ENCODE measurements at places on chromosomes 11 and 22.

GRCh38 chr11:84648471-84648870, 978.7 kb downstream of the DLG2 start:
- no peak for DNase-seq

GRCh38 chr11:37134637-37135036, 536.6 kb upstream of the RAG2 start:
- DNase-seq, result no peak

- DNase-seq, result no peak
Observed at GRCh38 chr11:8382436-8383053, 118.9 kb upstream of the LMO1 start.

DNA sequence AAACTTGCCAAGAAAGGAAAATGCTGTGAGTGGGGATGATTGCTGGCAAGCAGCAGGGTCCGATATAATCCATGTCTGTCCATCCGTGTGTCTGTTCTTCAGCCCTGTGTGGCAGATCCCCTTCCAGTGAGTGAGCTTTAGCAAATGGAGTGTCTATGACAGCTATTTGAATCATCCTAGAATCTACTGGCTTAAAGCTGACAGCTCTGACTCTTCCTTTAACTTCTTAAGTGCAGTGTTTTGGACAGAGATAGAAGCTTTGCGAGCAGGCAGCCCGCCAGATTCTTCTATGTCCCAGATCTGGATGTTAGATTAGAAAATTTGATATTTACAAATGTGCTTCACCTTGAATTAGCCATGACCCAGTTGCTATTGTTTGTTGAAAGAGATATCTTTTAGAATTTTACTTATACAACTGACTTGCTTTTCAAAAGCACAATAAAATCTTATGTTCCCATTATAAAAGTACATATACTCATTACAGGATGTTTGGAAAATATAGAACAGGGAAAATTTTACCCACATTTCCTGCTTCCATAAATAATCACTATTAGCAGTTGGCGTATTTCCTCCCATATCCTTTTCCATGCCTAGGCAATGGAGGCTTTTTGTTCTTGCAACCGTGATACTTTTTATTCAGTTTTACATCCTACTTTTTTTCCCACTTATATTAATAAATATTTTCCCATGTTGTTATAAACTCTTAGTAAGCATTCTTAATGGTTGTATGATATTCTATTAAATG, 124.5 kb downstream of the COMMD9 start:
- no peak for DNase-seq

DNA sequence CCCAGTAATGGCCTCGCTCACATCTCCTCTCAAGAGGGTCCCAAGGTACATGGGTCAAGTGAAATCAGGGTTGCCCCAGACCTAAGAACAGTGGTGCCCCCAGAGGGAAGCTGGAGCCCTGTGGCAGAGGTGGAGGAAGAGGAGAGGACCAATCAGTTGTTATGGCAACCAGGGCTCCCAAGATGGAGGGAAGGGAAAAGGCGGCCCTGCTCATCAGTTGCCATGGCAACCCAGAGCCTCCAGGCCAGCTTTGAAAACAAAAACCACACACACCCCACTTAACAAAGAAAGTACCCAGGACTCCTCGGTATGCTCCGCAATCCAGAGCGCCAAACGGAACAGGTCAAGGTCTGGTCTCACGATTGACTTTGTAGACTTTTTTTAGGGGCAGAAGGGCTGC, 53.5 kb upstream of the SLC35C1 start:
- no peak for DNase-seq

GRCh38 chr11:100932474-100933100, 197.0 kb downstream of the PGR start:
- no peak for DNase-seq

GRCh38 chr11:104043142-104043541, 6.7 kb downstream of the DDI1 start:
- no peak for DNase-seq

DNA sequence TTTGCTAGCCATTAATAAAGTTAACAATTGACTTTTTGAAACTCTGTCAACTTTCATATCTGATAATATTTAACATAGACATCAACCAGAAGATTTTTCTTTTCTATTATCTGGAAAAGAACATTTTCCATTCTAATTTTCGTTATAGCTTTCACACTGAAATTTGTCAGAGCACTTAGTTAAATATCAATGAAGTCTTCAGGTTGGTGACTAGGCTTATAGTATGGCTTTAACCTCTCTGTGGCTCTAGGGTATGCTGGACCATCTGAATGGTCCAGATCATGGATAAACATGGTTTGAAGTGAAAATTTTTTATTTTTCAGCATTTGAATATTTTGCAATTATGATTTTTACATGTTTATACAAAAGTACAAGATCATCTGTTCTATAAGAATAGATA, 548.1 kb downstream of the CNTN5 start:
- no peak for DNase-seq

DNA sequence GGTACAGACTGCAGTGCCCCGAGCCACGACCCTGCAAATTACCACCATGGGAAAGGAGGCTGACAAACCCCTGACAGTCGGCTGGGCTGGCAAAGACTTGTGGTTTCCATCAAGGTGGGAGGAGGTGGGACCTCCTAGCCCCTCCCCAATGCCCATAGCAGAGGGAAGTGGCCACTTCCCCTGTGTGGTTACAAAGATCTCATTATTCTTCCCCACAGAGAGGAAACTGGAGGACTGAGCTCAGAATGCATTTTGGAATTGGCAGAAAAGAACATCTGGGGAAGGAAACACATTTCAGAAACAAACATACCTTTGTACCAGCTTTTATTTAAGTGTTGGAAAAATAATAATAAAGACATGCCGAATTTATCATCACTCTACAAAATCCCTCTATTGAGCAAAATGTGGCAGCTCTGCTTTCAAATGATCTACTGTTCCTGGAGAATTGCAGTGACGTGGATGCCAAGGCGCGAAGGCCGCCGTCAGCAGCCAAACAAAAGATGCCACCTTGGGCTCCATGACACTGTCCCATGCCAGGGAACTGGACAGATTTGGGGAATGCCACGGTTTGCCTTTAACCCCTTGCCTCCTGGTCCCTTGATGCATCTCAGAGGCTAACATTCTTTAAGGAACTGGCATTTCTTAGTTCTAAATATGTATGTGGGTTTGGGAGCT, 169.6 kb downstream of the CRYBB2 start:
- no peak for DNase-seq

DNA sequence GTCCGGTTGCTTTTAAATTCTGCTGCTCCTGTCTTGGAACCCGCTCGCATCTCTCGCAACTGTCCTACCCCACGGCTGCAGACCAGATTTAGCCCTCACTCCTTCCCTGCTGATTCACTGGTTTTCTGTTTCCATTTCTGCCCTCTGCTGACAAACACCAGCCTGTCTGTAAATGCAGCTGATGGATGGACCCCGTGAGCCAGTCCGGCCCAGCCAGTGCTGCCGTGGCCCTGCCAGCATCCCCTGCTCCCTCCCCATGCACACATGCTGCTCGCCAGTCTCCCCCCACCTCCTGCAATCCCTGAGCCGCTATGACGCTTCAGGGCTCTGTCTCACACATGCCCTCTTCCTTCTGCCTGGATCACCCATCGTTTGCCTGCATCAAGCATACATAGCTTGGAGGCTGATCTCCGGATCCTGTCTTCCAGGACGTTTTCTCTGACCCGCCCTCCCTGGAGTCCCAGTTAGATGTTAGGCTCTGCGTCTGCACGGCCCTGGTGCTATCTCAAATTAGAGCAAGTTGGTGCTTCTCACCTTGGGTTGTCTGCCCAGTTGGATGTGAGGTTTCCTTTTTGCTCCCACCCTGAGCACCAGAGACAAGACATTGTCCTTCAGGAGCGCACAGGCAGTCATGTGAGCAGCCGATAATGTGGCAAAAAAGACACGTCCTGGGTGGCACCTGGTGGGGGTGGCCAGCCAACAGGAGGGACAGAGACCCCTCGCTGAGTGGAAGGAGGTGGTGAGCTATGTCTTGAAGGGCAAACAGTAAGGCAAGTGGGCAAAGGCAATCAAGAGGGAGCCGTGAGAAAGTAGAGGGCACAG, 4.3 kb upstream of the ACR start:
- no peak for DNase-seq

DNA sequence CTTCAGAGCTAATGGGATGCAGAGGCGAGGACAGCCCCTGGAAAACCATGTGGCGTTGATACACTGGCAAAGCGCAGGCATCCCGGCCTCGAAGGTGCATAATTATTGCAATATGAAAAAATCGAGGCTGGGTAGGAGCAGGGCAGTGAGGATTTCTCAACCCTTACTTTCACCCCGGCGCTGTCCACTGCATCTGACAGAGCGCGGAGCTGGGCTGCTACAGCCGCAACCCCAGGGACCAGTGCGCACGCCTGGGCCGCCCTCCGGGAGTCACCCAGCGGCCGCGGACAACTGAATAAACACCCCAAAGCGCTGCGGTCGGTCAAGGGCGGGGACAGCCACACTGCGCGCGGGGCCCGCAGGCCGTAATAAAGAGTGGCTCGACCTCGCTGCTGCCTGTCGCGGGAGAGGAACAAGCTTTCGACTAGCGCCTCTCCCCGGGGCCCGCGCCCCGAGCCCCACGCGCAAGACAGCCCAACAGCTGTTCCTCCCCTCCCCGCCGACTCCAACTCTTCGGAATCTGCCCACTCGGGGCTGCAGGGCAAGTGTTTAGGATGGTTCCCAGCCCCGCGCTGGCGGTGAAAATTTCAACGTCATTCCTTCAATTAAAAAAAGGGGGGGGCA, 3.6 kb upstream of the WT1 start:
- DNase-seq, result no peak

DNA sequence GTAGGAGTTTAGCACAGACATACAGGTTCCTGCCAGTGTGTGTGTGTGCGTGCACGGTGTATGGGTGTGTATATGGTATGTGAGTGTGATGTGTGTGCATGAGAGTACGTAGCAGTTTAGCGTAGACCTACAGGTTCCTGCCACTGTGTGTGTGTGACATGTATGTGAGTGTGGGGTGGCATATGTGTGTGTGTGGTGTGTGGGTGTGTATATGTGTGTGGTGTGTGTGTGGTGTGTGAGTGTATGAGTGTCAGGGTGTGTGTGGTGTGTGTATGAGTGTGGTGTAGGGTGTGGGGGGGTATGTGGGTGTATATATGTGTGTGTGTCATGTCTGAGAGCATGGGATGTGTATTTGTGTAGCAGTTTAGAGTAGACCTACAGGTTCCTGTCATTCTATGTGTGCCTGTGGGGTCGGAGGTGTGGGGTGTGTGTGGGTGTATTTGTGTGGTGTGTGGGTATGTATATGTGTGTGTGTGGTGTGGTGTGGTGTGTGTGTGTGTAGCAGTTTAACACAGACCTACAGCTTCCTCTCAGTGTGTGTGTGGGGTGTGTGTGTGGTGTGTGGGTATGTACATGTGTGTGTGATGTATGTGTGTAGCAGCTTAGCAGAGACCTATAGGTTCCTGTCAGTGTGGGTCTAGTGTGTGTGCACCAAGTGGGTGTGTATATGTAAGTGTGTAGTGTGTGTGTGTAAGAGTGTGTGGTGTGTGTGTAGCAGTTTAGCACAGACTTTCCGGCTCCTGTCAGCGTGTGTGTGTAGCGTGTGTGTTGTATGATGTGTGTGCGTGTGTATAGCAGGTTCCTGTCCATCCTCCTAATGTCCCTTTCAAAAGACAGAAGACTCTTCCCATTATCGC, 31.8 kb upstream of the TBCEL start:
- no peak for DNase-seq

DNA sequence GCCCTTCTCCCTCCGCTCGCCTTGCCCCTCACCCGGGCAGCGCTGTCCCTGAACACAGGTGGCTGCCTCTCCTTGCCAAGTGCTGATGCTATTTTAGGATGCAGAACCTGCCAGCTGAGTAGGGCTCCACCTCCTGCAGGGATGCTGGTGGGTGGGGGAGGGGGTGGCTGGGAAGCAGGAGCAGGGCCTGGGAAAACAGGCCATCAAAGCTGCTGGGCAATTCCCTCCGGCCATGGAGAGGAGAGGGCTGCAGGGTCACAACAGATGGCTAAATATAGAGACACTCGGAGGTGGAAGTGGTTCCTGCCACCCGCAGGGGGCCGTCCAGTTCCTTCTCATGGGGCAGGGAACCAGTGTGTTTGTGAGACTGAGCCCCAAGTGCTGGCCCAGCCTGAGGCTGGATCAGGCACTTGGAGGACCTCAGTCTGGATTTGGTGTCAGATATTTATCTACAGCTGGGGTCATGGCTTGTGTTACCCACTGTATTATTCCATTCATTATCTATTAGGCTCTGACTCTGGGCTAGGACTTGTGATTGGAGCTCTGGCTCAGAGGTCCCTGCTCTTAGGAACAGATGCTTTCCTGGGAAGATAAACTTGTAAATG, 59.6 kb downstream of the LRRC32 start:
- no peak for DNase-seq

DNA sequence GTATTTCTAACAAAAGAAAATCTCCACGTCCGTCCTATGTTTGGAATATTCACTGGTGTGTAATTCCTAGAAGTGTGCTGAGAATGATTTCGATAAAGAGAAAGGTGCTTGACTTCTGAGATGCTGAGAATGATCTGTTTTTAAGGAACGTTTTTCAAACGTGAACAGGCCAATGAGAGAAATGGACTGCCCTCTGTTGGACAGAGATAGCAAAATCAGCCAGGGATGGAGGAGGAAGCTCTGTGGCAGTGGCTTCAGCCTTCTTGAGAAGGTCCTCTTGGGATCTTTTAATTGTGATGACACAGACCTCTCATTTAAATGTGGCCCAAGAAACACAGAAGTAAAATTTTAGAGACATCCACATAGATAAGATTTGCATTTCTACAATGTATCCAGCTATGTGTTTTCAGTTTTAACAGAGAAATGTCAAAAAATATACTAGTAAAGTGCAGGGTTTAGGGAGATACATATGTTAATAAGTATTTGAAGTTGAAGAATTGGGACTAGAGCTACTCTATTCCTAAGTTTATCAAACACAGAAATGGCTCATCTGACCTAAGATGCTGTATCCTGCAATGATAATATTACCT, 84.0 kb upstream of the RCN1 start:
- no peak for DNase-seq

DNA sequence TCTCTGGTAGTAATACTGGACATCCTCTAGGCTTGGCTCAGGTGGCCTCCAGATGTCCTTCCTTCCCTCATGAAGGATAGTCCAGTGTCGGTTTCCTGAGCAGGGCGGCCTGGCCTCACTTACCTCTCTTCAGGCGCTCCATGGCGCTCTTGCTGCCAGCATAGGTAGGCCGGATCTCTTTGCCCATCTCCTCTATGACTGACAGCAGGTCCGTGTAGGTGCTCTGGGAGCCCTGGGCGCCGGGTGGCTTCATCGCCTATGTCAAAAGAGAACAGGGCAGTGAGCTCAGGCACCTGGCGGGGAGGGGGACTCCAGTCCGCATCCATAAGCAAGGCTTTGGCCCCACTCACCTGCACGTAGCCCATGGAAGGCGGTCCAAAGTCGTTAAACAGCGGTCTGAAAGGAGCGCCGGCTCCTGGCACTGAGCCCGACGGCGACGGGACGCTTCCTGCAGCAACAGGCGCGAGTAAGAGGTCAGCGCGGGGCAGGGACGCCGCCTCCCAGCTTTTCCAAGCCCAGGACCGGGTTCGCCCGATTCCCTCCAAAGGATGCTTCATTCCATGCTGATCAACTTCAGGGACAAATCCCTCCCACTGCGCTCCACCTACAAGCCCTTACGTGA, 609 bp downstream of the CDK2AP2 start:
- no peak for DNase-seq
